ENCODE measurements at places on chromosomes 7 and 10. TPM values are rescaled to one million over a fixed set of nuclear protein-coding genes. Genes with fewer than 3 reads are reported as not detected.

Gene PRKCQ
- 0.41 TPM for total RNA-seq

Gene SLC18A3
- total RNA-seq: not detected

- no peak for DNase-seq
Observed at GRCh38 chr10:93913706-93914105, 19.9 kb downstream of the SLC35G1 start.

Gene SPDYE8
- not detected for total RNA-seq

DNA sequence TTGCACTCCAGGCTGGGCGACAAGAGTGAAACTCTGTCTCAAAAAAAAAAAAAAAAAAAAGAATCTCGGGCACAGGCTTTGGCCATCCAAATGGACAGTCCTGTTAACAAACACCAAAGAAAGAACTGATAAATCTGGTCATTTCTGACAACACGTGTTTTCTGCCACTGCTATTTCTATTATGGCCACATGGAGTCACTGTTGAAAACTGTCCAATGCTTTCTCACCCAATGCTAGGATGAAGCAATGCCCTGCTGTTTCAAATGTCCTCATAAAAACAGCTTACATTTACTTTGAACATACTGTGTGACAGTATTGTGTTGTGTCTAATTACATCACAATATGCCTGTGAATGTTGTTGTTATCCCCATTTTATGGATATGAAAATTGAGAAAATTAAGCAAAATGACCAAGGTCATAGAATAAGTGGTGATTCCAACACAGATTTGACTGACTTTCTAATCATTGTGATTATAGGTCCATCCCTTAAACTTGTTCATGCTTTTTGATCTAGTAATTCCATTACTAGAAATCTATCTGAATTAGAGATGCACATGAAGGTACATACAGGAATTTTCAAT, 19.9 kb upstream of the MAP3K8 start:
- DNase-seq: no peak

Gene PVRIG
- 0.78 TPM for total RNA-seq

DNA sequence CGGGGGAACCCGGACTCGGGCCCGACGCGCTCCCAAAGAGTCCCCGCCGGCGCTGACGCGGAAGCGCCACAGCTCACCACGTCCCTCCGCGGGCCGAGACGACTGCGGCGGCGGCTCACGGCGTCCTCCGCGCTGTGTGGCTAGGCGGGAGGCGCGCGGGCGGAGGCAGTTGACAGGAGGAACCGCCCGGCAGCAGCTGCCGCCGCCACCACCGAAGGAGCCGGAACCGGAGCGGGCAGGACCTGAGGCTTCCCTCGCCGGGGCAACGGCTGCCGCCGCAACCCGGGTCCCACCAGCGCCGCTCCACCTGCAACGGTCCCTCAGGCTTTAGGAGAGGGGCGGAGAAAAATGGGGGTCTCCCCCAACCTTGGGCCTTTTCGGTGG, 334 bp downstream of the ZNF800 start:
- peak; percentile 9 for DNase-seq

DNA sequence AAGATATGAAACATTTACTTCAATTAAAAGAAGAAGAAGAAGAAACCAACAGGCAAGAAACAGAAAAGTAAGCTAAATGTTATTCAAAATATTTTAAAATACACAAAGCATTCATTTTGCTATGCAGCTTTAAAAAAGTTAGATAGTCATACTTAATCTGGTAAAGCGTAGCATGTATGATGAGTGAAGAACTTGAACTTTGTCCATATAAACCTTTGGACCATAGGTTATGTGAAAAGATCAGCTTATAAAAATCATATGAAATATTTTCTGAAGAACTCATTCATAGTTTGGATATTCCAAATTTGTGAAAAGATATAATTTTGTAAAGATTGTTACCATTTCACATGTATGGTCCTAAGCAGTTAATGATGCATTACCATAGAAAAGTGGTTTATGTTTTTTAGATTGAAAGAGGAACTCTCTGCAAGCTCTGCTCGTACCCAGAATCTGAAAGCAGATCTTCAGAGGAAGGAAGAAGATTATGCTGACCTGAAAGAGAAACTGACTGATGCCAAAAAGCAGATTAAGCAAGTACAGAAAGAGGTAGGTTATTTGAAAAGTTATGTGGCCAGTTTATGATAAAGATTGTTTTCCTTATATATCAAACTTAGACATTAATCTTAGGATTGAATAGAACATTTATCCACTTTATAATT, 37.3 kb downstream of the KIF20B start:
- DNase-seq: no peak

- DNase-seq: no peak
Observed at GRCh38 chr7:150451097-150451793, 815 bp downstream of the GIMAP8 start.

Data from thoracic aorta (tissue), 2 donors.